ENCODE measurements at places on chromosomes 2 and 18.

GRCh38 chr18:34121200-34121721 is 103.5 kb downstream of the NOL4 start:
- DNase-seq: no peak

DNA sequence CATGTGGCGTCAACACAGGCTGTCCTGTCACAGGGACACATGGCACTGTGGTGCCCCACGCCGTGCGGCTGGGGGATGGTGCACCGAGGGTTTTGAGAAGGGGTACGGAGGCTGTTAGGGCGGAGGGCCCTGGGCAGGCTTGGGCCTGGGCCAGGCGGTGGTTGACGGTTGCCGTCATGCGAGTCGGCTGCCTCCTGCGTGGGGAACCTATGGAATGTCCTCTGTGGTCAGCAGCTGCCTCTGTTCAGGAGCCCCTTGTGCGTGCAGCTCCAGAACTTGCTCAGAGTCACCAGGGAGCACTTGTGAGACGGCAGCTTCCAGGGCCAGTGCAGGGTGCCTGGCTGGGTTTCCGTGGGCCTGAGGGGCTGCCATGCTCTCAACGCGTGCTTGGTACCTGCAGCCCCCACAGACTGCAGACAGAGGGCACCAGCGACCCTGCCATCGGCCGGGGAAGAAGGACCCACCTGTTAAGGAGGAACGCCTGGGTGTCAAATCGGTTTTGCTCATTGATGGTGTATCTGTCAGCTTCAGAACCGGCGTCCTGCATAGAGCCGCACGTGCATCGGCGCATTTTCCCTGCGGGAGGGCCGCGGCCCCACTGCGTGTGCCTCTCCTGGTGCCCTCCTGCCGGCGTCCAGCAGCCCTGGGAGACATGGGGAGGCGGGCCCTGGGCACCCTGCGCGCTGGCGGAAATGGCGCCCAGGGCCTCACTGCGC is 10.0 kb upstream of the D2HGDH start:
- no peak for DNase-seq

GRCh38 chr18:31258789-31259188 is 59.2 kb upstream of the DSG1 start:
- DNase-seq: no peak

DNA sequence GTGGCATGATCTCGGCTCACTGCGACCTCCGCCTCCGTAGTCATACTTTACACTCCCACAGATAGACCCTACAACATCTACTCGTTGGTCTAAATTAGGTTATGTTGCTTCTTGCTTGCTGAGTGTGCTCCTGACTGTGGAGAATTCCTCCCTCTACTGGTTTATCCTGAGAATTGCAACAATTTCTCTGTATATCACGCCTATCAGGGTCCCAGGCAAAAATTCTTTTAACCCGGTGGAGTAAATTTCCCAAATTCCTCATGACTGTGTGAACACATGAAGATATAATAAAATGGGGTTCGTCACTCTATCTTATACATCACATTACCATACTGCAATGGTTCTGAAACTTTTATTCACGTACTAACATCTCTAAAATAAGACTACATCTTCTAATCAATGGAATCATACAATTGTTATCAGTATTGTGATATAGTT is 156.7 kb downstream of the EVA1A start:
- DNase-seq: no peak

DNA sequence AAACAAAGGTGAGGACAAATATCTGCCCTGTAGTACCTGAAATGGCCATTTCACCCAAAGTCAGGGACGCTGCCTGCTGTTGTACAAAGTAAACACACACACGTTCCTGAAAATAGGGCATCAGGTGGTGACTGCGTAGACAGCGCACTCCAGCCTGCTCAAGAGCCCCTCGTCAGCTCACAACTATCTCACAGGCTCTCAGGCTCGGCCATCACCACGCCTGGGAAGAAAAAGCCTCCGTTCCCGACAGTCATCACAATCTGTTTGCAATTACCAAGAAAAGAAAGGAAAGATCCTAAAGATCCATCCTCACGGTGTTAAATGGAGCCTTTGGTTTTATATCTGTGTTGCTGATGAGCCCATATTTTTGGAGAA is 230.2 kb downstream of the ZNF516 start:
- no peak for DNase-seq

DNA sequence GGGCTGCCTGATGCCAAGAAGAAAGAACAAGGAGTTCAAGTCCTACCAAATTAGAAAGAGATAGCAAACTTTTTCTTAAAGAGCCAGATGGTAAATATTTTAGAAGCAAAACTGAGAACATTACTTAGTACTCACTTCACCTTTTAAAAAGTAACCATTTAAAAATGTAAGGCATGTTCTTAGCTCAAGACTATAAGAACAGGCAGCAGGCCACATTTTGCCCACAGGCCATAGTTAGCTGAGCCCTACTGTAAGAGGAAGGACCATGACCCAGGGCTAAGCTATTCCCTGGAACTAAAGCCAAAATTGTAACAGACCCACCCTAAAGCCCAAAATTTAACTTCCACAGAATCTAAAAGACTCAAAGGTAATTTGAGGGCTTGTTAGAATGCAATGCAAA is 31.3 kb downstream of the USP40 start:
- no peak for DNase-seq

GRCh38 chr18:52617931-52618330 is 277.9 kb downstream of the DCC start:
- no peak for DNase-seq

DNA sequence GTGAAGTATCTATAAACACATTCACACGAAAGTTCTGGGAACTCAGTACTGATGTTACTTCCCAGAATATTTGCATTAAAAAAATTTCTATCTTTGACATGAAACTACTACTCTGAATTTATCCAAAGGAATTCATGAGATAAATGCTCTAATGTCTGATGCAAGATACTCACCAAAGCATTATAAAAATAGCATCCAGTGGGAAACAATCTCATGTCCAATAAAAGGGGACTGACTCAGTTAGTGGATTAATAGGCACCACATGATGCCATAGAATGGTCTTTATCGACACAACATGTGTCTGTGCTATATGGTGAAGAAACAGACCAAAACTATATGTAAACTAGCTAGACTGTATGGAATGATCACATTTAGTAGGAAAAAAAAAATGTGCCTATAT is 33.9 kb downstream of the LAMA3 start:
- DNase-seq: no peak

GRCh38 chr2:170845343-170845742 is 28.7 kb downstream of the GAD1 start:
- no peak for DNase-seq

DNA sequence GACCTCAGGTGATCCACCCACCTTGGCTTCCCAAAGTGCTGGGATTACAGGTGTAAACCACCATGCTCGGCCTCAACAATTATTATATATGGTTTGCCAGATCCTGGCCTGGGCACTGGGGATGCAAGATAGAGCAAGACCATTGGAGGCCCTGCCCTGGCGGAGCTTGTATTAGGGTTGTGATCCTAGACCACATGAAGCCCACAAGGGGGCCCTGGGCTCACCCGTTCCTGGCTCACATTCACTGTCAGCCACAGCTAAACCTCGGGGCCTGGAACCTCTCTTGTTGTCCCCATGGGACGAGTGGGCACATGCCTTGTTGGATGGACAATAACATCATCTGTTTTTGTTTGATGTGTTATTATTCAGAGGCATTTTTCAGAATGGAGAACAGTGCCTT is 14.9 kb downstream of the HPCAL1 start:
- no peak for DNase-seq

- no peak for DNase-seq
These were observed 94.6 kb upstream of the PELI1 start for GRCh38 chr2:64238799-64239198.

DNA sequence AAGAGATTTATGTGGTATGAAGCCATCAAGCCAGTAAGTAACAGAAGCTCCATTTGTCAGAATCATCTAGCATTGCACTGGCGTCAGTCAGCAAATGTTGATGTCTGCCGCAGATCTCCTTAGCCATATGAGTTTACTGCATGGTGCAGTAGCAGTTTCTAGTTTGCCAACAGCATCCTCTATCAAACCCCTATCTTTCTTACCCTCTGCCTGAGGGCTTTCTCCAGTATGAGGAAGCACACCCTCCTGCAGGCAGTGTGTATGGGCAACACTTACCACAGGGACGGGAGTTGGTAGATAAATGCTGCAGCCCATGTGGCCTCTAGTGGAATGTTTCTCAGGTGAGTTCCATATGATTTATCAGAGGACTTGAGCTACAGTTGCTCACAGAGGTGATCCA is 63.7 kb downstream of the EFEMP1 start:
- no peak for DNase-seq

DNA sequence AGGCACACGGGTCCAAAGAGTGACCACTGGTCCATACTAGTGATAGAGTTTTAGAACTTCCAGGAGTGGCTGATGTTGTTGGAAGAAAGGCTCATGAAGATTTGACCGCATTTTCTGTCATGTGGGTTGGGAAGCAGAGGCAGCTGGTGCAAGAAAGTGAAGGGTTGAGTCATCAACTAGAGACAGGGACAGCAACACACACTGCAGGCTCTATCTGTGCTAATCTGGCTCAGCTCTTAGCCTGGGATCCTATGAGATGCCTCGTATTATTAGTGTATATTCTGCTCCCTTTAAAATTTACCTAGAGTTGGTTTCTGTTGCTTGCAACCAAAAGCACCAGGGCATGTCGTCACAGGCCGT is 2.5 kb upstream of the SH3RF3 start:
- DNase-seq: no peak

DNA sequence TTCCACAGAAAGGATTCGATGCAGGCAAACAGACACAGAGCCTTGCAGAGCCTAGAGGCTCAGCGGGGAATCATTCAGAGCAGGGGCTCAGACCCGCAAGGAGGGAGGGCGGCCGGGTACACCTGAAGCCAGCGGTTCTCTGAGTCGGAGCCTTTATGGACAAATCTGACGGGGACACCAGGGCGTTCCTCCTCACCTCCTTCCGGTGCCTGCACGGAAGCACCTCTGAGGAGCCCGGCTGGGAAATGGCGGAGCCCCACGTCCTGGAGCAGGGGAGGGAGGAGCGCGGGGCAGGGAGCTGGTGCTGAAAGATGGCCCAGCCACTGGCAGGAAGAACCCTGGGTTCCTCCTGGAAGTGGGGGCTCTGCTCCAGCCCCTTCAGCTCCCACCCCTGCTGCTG is 193.5 kb upstream of the ALKAL2 start:
- no peak for DNase-seq

GRCh38 chr2:198116756-198117155 is 312.4 kb downstream of the PLCL1 start:
- no peak for DNase-seq

DNA sequence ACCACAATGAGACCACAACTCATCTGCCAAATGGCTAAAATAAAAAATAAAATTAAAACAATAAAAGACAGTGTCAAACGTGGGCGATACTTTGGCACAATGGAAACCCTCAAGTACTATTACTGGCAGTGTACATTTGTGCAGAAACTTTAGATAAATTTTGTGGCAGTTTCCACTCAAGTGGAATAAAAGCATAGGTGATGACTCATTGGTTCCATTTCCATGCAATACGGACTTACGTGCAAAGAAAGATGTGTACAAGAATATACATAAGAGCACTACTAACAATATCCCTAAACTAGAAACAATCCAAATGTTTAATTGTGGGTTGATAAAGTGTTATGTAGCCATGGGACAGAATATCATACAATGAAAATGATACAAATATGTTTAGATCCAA is 259.0 kb upstream of the HNMT start:
- DNase-seq: no peak

- DNase-seq: no peak
These were observed 293.1 kb upstream of the KLHL29 start for GRCh38 chr2:23091900-23092299.

DNA sequence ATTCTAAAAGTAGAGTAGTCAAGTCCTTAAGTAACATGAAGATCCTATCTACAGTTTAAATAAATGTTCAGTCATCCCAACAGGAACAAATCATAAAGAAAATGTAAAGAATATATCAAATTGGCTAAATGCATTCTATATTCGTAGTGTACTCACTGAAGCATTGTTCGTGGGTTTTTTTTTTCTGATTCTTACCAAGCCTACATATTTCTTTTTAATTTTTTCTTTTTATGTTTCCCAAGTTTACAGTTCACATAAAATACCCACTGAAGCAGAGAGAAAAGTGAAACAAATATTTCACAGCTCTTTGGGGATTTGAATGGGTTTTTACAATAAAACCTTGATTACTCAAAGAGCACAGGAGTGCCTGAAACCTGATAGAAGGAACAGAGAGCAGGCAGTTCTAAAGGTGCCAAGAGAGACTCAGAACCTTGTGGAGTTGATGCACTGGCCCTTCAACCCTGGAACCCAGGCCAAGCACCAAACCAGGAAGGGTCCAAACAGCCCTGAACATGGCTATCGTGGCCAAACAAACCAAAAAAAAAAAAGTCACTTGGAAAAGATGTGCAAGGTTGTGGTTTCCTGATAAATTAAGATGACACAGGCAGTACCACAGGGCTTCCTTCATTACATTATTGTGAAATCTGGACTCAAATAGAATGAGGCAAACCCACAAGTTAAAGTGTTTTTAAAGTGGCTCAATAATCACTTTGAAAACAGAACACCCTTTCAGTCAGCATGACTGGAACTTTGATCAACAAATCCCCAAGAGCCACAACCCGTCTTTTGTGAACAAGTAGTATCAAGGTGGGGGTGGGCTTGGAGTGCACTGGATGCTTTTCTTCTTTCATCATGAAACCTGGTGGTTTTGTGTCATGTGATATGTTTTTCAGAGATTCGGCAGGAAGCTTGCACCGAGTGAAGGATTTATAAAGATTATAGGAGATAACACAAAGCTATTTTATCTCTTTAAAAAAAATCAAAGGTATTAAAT is 245.0 kb upstream of the FN1 start:
- DNase-seq: no peak

DNA sequence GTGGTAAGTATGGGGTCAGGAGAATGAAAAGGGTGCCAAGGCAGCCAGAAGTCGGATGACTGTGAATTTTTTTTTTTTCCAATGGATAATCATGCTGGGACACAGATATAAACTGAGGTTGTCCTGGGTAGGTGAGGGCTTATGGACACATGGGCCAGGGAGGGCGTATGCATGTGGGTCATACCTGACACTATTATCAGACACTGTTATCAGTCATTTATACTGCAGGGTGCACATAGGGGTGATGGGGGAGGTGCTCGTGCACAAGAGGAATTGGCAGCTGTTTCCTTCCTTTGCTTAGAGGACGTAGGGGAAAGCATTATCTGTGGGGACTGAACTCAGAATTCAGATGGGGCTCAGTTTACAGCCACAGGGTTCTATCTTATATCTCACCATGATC is 10.1 kb downstream of the CTIF start:
- DNase-seq: no peak

GRCh38 chr2:239561446-239562001 is 160.7 kb upstream of the HDAC4 start:
- no peak for DNase-seq

DNA sequence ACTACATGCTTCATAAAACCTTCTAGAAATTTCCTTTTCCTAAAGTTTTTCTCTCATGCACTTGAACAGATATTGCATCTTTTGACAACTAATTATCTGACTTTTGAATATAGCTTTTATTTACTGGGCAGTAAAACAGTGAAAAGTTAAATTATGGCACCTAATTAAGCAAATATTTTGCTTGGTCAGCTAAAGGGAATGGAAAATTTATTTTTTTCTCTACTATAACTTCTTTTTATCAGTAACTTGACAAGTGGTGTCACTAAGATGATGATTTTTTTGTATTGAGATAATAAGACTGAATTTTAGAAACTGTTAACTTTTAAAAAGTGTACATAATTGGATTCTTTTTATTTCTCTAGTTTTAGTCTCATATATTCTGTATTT is 351.6 kb downstream of the PIK3C3 start:
- DNase-seq: no peak

GRCh38 chr18:23171581-23172156 is 36.4 kb downstream of the CABLES1 start:
- DNase-seq: no peak

- no peak for DNase-seq
These were observed 122.3 kb downstream of the PLCL1 start for GRCh38 chr2:197926673-197927072.
